ENCODE measurements at places on chromosomes 6 and 20.

GRCh38 chr6:38937839-38938613 lies 110.6 kb upstream of the GLP1R start:
- DNase-seq: no peak

GRCh38 chr6:170151321-170151771 lies 139.5 kb downstream of the DLL1 start:
- no peak for DNase-seq

DNA sequence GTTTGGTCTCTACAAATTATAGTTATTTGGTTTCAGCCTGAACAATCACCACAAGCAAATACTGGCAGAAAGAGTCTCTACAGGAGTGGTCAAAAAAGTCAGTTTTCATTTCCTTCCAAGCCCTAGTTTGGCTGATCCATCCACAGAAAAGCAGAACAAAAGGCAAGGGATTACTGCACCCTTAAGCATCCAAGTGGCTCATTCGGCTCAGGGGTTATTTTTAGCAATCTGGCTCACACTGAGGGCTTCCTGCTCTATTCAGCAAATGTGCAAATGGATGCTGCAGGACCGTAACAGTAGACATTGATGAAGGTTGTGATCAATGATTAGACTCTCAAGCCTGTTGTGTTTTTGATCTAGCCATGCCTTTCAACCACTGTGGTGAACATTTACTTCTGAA lies 62.2 kb upstream of the FABP7 start:
- DNase-seq: no peak

DNA sequence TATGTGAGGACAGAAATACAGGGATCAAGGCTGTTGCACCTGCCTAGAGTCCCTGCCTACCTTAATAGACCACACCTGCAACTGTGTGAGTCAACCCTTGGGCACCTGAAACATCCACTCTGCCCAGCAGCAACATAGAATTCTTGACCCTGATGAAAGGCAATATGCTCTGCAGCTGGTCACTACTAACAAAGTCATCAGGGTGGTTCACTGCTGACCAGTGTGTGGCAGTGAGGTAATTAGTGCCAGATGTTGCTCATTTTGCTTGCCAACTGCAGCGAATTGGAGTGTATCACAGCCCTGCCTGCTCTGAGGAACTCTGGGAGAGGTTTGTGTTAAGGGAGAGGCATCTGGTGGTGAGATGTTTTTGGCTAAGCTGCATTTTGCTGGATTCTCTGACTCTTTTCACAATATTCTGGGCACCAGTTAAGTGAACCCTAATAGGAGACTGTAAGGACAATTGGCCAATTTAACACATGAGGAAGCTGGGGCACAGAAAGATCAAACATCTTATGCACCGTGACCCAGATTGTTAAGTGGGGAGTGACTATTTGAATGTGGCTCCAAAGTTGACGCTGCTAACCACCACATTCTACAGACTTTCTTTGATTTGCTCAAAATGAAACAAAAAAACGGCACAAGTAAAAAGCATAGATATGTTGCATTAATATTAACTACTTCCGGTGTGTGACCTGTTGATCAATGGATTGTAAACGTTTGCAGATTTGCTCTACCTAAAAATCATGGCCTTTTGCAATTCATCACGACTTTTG lies 61.9 kb upstream of the OPRM1 start:
- DNase-seq: no peak
